Activated naive CD8-positive, alpha-beta T cell treated with anti-CD3 and anti-CD28 coated beads, Interleukin-2, amount 50 U/mL, for 16 hours (primary cell): ENCODE measurements at places on chromosomes 7 and 10.

DNA sequence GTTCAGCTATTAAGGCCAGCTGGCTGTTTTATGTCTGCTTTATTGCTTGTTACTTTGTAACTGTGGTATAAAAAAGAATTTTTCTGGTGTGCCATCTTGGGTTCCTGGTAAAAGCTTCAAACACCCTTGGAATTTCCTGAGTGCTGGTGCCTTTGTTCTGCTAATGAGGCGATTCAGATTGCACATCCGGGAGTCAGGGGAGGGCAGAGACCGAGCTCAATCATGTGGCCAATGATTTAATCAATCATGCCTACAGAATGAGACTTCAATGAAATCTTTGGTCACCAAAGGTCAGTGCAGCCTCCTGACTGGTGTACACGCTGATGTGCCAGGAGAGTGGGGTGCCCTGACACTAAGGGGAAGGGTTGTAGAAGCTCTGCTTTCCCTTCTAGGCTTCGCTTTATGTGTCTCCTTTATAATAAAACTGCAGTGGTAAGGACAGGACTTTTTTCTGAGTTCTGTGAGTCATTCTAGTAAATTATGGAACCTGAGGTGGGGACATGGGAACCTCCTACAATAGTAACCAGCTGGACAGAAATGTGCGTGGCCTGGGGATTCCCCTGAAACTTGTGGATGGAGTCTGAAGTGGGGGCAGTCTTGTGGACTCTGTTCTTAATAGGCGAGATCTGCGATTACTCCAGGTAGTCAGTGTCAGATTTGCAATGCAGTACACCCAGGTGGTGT, 69.4 kb upstream of the OGDHL start:
- no peak for DNase-seq

GRCh38 chr10:76388321-76389023, 957.0 kb downstream of the LRMDA start:
- DNase-seq = no peak

- DNase-seq = no peak
Observed at GRCh38 chr10:31660300-31660699, 268.3 kb downstream of the ARHGAP12 start.

DNA sequence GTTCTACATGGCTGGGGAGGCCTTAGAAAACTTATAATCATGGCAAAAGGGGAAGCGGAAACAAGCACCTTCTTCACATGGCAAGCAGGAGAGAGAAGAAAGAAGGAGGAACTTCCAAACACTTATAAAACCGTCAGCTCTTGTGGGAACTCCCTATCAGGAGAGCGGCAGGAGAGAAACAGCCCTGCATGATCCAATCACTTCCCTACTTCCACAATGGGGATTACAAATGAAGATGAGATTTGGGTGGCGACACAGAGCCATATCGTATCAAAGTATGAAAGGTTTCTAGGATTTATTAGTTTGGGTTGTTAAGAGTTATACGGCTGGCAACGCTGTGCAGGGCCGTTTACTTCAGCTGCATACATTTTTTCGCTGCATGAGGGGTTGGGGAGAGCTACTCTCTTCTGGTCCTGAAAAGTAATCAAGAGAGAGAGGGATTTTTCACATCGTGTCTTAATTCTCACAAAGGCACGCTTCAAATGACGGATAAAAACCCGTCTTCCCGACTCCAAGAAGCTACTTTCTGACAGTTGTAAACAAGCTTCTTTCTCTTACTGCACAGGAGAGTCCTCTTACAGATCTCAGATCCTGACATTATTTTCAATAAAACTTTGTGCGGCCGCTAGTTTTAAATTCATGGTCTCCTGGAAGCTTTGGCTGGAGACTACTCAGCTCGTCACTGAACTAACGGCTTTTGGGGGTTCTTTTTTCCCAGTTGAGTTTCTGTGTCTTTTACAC, 751 bp upstream of the GTPBP10 start:
- DNase-seq = no peak

DNA sequence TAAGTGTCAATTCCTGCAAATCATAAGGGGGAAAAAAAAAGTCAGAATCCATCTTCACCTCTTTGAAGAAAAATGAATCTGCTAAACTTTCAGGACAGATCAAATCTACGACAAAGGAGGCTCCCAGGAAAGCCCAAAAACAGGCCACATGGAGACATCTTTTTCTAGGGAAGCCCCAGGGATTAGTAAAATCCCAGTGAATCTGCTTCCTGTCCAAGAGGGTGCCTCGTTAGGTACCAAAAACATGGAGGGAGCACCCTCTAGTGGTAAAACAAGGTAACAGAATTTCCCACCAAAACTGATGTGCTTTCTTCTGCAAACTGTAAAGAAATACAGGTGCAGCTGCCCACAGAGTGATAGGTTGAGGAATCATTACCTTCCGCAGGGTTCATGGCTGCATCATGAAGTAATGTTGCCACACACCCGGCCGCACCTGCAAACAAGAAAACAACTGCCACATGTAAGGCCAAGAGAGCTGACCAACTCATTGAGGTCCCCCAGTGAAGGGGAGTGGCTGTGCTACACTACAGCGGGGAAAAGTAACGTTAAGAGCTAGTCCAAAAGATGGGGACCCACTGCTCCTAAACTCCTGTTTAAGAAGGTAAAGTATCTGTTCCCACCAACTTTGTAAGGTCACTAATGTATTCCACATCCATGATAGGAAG, 7.9 kb downstream of the SLC25A28 start:
- DNase-seq = no peak

- DNase-seq = no peak
Observed at GRCh38 chr7:130481898-130482297, 10.0 kb upstream of the MEST start.

DNA sequence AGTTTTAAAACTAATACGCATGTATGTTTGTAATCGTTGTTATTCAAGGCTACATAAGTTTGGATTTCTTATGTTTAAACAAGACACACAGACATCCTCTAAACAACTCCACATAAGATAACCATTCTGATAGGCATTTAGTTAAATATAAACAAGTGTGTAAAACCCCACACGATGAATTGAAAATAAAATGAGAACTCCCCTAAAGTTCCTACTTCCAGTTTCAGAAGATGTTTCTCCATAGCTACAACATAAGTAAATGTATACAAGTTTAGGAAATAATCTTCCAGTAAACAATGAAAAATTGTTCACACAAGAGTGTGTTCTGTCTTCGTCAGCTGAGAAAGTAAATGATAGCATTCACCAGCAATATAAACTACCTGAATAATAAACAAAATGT, 246.8 kb downstream of the RNLS start:
- no peak for DNase-seq
